ENCODE measurements at places on chromosomes 13 and 19.

GRCh38 chr13:25167382-25168174 is 4.5 kb downstream of the AMER2 start:
- DNase-seq, result no peak

GRCh38 chr19:35455616-35456201 is 7.7 kb downstream of the FFAR2 start:
- DNase-seq, result no peak

GRCh38 chr19:20051841-20052768 is 12.8 kb upstream of the ZNF682 start:
- DNase-seq, result peak; percentile 82

DNA sequence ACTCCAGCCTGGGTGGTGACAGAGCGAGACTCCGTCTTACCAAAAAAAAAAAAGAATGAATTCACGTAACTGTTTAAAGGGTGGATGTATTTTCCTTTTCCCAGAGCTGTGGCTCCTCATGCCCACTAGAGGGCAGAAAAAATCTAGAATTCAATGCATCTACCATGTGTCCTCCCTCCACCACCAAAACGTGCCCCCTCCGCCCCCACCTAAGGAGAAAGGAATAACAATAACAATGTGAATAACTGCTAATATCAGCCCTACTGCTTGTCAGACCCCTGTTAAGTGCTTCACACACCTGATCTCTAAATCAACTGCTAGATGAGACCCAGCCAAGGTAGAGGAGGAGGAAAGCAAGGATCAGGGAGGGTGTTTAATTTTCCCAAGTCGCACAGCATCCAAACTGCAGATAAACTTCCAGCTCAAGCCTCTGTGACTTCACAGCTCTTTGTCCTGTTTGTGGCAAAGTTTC is 20.2 kb upstream of the PNMA8B start:
- no peak for DNase-seq

DNA sequence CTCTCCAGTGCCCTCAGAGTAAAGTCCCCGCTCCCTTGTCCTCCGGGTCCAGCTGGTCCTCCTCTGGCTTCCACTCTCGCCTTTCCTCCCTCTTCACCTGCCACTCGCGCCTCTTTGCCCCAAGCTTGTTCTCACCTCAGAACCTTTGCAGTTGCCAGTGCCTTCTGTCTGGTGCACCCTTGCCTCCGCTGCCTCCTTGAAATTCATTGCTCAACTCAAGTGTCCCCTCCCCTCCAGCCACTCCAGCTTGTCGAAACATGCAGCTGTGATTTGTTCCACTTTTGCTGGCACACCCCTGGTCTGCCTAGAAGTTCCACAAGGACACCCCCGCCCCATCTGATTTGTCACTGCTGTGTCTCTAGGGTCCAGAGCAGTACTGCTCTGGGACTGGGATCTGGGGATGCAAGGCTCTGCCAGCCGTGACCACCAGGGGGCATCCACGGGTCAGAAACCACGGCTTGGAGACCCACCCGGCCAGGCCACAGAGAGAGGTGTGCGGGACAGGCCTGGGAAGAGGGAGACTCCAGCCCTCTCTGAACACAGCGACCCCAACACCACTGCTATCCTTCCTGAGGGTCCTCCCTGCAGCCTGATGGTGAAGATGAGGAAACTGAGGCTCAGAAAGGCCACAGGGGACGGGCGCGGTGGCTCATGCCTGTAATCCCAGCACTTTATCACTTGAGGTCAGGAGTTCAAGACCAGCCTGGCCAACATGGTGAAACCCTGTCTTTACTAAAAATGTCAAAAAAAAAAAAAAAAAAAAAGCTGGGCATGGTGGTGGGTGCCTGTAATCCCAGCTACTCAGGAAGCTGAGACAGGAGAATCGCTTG is 49.9 kb downstream of the AP1M1 start:
- DNase-seq, result peak; percentile 92

GRCh38 chr13:103140001-103140671 is 73.9 kb upstream of the SLC10A2 start:
- DNase-seq, result no peak

GRCh38 chr19:55070466-55071128 is 5.1 kb upstream of the EPS8L1 start:
- DNase-seq, result no peak

DNA sequence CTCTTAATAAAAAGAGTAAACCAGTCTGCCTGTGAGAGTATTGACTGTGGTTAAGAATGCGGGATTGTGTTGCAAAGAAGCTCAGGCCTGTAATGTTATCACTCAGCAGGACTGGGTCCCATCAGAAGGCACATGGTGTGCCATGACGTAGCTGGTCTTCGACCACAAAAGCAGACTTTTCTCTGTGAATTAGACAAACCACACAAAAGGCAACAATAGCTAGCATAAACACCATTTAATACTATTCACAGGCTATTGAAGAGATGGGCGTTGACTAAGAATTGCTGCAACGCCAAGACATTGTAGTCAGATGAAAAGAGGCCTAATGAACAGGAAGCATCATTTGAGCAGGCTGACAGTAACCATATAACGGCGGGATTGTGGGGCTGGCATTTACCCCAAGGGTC is 235.6 kb upstream of the SOX21 start:
- no peak for DNase-seq

DNA sequence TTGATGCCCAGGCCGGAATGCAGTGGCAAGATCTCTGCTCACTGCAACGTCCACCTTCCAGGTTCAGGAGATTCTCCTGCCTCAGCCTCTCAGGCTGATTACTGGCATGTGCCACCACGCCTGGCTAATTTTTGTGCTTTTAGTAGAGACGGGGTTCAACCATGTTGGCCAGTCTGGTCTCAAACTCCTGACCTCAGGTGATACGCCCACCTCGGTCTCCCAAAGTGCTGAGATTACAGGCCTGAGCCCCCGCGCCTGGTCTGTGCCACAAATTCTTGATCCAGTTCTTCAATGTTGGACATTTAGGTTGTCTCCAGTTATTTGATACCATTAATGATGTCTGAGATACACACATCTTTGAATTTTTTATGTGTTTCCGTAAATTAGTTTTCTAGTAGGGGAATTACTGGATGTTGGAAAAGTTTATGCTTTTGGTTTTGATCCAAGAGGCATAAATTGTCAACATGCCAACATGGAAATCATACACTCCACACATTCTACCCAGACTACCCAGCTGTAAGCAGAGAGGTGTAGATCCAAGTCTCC is 525 bp upstream of the COG3 start:
- DNase-seq, result no peak

DNA sequence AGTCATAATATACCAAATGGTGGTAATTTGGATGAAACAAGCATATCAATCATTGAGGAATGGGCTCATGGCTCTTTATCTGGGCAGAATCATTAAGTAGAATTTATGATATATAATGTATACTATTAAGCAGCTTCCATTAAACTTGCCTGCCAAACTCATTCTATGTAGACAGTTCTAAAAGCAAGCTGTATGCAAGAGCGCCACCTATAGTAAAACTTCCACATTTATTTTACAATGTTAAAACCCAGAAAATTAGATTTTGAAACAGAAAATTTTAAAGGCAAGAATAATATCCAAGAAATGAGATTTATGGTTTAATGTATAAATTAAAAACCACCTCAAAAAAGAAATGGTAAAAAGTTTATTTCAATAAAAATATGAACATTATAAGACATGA is 161.5 kb downstream of the MZT1 start:
- no peak for DNase-seq

GRCh38 chr19:10760273-10760944 is 42.5 kb downstream of the DNM2 start:
- DNase-seq, result peak; percentile 56

DNA sequence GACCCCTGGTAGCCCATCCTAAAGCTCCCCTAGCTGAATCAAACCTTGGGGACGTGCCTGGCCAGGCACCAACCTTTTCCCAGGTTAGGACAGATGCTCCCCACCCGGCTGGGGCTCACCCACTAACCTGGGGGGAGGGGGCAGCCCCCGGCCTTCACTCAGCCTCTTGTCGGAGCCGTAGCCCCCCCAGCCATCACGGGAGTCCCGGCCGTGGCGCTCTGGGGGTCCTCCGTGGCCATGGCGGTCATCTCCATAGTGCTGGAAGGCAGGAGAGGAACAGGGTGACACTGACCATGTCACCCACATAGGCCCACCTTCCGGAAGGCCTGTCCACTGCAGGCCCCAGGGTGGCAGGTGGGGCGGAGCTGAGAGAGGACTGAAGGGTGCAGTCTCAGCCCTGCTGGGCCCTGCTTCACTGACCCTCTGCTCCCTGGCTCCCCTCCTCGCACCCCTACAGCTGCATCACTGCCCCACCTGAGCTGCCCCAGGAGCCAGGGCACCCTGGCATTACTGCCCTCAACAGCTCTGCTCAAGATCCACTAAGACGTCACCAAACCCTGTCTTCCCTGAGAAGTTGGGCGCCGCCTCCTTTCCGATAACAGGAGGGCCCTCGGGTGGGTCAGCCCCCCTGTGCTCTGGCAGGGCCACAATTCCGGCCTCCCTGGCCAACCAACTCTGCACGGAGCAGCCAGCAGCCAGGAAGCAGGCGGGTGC is 22.6 kb upstream of the TINCR start:
- DNase-seq, result no peak

GRCh38 chr19:32895384-32895783 is 25.8 kb upstream of the SLC7A9 start:
- DNase-seq, result no peak

DNA sequence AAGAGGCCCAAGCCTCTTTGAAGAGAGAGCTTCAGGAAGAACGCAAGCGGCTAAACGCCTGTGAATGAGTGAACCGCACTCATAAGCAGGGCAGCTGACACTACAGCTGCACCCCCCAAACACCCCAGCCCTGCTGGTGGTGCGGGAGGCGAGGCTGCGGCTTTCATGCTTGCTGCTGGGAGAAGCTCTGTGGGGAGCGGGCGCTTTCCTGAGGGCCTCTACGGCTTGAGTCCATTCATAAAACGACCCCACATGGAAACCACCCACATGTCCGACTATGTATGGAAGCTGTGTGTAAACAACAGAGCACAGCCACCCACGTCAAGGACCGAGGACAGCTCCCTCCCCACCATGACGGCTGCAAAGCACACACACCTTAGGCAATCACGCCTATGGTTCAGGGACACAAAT is 5.5 kb downstream of the AP3D1 start:
- no peak for DNase-seq

DNA sequence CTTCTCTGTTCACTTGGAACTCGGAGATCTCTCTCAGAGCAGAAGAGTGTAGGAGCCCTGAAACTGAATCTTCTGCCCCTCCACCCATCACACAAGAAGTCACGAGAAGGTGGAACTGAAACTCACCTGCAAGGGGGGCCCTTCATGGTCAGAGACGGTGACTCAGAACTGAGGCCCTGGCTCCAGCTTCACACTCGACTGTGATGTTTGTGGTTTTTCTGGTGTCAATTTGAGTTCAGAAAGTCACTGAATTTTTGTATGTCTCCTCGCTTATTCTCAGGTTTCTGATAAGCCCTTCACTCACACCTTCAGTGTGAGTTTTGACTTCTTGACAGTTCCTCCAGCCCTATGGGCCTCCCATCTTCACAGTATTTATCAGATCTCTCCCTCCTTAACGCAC is 23.1 kb downstream of the SIGLEC5 start:
- peak; percentile 62 for DNase-seq

DNA sequence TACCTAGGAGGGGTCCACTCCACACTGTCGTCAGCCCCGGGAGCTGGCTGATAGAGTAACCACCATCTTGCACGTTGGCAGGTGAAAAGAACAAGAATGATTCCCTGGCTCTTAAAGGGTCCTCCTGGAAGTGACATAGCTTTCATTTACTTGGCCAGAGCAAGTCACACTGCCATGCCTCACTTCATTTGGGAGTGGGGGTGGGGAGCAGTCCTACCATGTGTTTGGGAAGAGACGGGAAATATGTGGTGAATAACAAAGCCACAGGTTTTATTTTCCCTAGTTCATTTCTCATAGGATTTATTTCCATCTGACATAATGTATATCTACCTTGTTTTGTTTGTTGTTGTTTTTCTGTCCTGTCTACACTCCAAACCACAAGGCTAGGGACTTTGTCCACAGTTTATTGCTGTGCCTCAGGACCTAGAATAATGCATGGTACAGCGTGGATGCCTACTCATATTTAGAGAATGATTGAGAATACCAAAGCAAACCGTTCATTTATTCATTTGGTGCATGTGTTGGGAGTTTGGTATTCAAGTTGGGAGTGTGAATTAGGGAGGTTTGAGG is 26.8 kb downstream of the UBAC2 start:
- DNase-seq, result no peak

DNA sequence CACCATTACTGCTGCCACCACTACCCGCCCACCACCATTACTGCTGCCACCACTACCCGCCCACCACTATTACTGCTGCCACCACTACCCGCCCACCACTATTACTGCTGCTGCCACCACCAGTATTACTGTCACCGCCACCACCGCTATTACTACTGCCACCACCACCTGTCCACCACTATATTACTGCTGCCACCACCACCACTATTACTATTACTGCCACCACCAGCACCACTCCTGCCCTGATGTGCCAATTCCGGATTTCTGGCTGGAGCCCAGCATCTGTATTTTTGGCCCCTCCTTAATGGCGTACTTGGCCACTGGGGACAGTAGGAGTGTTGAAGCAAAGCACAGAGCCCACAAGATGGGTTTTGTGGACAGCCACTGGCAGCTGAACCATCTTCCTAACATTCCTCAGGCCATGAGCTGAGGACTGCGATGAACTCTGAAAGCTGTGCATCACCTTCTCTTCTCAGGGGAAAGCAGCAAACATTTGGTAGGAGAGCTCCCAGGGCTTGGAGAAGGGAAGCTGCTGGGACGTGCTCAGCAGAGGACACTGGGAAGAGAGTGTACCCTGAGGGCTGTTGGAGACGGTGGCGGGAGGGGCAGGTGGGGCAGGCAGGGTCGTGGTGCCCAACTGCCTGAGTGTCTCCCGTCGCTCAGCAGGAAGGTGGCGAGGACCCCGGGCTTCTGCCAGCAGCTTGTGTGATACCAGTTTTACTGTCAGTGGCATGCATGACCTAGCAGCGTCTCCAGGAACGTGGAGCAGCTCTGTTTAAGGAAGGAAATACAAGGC is 23.0 kb downstream of the CUL4A start:
- no peak for DNase-seq

DNA sequence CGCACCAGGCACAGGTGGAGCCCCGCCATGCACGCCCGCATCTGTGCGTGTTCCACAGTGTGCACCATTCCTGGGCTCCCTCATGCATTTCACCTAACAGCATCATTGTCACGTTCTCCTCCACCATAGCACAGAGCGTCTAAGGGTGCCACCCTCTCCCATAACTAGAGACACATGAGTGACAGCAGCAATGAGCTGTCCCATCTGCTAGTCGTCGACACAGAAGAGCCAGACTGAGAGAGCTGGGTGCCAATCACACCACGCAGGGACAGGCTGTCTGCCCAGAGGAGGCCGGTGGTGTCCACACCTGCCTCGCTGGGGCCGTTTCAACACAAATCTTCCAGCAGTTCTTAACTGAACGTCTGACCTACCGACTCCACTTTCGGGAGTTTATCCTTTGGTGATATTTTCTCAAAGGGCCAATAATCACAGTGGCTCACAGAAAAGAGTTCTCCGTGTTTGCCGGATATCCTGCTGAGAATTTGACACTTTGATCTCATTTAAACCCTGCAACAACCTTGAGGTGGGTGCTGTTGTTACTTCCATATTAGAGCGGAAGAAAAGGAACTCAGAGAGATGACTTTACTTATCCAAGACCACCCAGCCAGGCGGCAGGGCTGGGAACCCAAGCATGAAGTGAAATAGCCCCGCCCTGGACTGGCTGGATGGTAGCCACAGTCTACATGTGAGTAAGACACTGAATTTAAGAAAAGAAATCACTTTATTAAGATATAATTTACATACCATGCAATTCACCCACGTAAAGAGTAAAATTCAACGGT is 16.2 kb downstream of the CLEC11A start:
- DNase-seq, result no peak
